ENCODE measurements at places on chromosomes 11 and 22.

DNA sequence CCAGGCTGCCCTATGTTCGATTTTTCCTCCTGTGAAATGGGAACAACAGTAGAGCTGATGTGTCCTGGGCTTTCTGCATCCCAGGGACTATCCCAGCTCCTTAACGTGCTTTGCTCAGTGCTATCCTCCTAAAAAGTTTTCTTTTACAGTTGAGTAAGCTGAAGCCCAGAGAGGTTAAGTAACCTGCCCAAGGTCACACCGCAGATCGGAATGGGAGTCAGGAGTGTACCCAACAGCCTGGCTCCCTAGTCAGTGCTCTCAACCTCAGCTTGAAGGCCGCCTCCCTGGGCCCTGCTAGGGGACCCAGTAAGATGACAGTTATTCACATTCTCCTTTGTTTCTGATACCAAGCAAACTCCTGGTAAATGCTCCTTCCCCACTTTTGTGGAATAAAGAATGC, 45.9 kb downstream of the PARVB start:
- DNase-seq: no peak

DNA sequence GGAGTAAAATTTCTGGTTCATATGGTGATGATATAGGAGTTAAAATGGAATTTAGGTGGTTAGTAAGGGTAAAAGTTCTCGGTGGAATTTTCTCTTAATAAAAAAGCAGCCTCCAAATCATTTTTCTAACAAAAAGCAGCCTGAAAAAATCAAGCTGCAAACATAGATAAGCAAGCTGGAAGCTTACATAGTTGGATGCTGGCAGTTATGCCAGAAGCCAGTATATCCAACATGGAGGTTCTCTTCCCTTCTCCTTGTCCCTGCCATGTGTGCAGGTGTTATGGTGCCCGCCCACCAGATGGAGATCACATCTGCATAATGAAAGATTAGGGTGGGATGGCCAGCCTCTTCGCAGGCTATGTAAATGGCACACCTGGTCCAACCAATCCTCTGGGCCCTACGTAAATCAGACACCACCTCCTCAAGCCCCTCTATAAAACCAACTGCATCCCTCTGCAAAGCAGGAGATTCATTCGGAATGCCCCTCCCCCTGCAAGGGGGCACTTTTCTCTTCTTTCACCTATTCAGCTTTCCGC, 22.4 kb downstream of the PIWIL3 start:
- DNase-seq: no peak

- DNase-seq: no peak
Observed at GRCh38 chr22:40684728-40685127, 5.4 kb downstream of the MCHR1 start.

GRCh38 chr11:19701421-19701820, 11.2 kb upstream of the NAV2 start:
- no peak for DNase-seq

- DNase-seq: no peak
Observed at GRCh38 chr22:24883432-24883831, 63.1 kb downstream of the LHFPL7 start.

- no peak for DNase-seq
Observed at GRCh38 chr11:113677685-113678084, 28.4 kb downstream of the TMPRSS5 start.

DNA sequence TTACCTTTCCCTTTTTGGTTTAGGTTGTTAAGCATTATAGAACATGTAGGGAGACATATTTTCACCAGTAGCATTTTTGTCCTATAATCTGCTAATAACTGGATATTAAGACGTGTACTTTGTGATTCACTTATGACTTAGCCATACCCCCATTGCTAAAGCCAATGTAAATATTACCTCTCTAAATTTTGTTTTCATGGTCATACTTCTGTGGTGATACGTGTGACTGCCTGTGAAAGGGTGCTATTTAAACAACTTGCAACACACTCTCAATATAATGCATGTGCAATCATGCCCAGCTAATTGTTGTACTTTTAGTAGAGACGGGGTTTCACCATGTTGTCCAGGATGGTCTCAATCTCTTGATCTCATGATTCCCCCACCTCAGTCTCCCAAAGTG, 36.2 kb upstream of the PAK1 start:
- no peak for DNase-seq

- DNase-seq: no peak
Observed at GRCh38 chr22:31247726-31248125, 35.6 kb downstream of the LIMK2 start.

GRCh38 chr11:3138178-3139085, 26.7 kb downstream of the OSBPL5 start:
- no peak for DNase-seq

GRCh38 chr11:68528630-68529029, 68.1 kb downstream of the PPP6R3 start:
- no peak for DNase-seq

Measured in AG08395 (cell line).